ENCODE measurements at places on chromosomes 6 and 20. TPM values are rescaled to one million over a fixed set of nuclear protein-coding genes. Genes with fewer than 3 reads are reported as not detected.

Gene TFAP2B
- not detected for total RNA-seq

Gene SPINT3
- not detected for total RNA-seq

Gene NR2E1
- total RNA-seq = not detected

Gene EYA4
- under 0.01 TPM for total RNA-seq

Gene GPLD1
- 0.53 TPM for total RNA-seq

Gene SMOC2
- total RNA-seq = not detected

Gene OR12D3
- not detected for total RNA-seq

Gene C6orf58
- total RNA-seq = not detected

Gene ENPP5
- 0.08 TPM for total RNA-seq

Gene CLIC5
- not detected for total RNA-seq

Gene PPP1R18
- 52.0 TPM for total RNA-seq

Gene OR2J3
- total RNA-seq = not detected

Gene GINS1
- 3.2 TPM for total RNA-seq

Gene FOXQ1
- total RNA-seq = not detected

Gene LY6G6C
- not detected for total RNA-seq

Gene TRPC4AP
- total RNA-seq = 41.1 TPM

Gene PRR18
- not detected for total RNA-seq

Gene SEL1L2
- 0.23 TPM for total RNA-seq

Gene NKX2-4
- total RNA-seq = under 0.01 TPM

Gene CRIP3
- not detected for total RNA-seq

Gene ACSS1
- 14.0 TPM for total RNA-seq

Gene TOX2
- total RNA-seq = 2.0 TPM

Gene PPIL6
- 2.1 TPM for total RNA-seq

Gene LY6G5B
- total RNA-seq = 2.2 TPM

Gene SLC24A3
- total RNA-seq = 0.15 TPM

Gene PHF3
- 50.7 TPM for total RNA-seq

Gene MLIP
- not detected for total RNA-seq

Gene HAO1
- not detected for total RNA-seq

Gene TUBB1
- not detected for total RNA-seq

Gene SNX5
- 59.0 TPM for total RNA-seq

Gene SLC26A8
- total RNA-seq = under 0.01 TPM

Gene WFDC2
- total RNA-seq = not detected

Gene CBFA2T2
- 8.5 TPM for total RNA-seq

Gene ABHD16B
- total RNA-seq = not detected

Gene DSTN
- total RNA-seq = 65.3 TPM

Gene ANKRD66
- total RNA-seq = not detected

Gene FAM209B
- not detected for total RNA-seq

Gene CEP57L1
- 14.7 TPM for total RNA-seq

Gene SRC
- total RNA-seq = 21.4 TPM

Gene XKR7
- total RNA-seq = not detected

Gene GUCA1A
- total RNA-seq = not detected

Gene POLR1C
- total RNA-seq = 31.5 TPM
